ENCODE measurements at places on chromosomes 7 and 10.
A peak's percentile ranks its signal among the peaks of the same experiment; 100 is the strongest.

- DNase-seq = no peak
These were observed 14.0 kb downstream of the MKLN1 start for GRCh38 chr7:131341690-131342089.

DNA sequence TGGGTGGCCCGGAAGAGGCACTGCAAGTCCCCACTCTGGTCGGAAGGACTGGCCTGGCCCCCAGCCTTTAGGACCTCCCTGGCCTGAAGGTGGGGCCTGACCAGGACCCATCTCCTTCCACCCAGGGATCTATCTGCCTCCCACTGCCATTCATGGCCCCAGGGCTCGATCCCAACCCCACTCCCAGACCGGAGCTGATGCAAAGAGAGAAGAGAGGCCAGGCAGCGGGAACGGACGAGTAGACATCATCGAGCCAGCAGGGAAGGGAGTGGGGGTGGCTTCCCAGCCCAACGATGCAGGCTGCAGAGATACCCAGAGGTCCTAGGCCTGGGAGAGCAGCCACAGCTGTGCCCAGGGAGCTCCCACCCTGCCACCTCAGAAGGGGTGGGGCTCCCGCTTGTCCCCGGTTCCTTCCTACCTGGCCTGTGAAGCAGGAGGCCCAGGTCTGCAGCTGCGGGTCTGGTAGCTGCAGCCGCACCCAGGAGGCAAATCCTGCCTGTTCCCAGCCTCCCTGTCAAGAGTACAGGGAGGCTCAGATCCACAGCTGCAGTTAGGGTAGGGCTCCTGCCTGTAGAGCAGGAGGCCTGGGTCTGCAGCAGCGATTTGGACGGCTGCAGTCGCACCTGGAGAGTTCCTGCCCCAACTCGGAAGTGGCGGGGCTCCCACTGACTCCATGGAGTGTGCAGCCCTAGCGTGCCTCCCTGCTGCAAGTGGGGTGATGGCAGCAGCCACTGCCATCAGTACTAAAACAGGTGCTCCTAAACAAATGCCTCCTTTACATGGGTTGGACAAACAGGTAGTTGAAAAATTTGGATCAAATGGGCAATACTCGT, 1151.0 kb upstream of the PHF14 start:
- no peak for DNase-seq

DNA sequence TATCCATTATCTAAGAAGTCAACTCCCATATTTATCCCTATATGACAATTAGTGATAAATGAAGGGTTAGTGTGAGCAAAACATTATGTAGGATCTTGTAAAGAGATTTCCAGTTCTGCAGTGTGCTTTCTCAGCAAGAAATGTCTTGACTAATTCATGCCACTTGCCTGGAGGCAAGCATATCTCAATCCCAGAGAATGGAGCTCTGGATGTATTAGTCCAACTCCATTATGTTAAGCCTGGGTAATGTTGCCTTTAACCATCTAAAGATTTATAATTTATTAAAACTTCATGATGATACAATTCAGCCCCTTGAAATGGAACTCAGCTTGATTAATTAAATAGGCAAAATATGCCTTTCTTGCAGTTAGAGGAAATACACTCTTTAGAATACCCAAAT, 1079.9 kb upstream of the LRRTM3 start:
- DNase-seq = no peak

DNA sequence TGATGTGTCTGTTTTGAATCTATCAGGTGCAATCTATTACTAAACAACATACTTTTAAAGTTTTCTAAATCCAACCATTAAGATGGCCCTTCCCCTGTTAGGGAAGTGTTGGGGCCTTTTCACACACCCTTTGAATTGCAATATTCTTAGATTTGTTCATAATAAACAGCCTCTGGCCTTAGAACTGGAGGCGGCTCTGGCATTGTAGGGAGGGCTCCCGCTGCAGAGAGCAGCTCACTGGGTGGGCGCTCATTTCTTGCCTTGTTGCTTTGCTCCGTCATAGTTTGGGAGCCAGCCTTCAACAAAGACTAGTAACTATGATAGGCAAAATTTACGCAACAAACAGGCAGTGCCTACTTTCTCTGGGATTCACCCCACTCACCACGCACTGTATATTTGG, 4.2 kb upstream of the HOXA10 start:
- DNase-seq = no peak

- no peak for DNase-seq
These were observed 126.6 kb downstream of the CUX1 start for GRCh38 chr7:101943889-101944600.

- DNase-seq = no peak
These were observed 5.8 kb downstream of the LIPA start for GRCh38 chr10:89245802-89246201.

- no peak for DNase-seq
These were observed 112.1 kb upstream of the AFAP1L2 start for GRCh38 chr10:114516356-114516755.

- no peak for DNase-seq
These were observed 130.6 kb upstream of the FAM20C start for GRCh38 chr7:61576-62360.

DNA sequence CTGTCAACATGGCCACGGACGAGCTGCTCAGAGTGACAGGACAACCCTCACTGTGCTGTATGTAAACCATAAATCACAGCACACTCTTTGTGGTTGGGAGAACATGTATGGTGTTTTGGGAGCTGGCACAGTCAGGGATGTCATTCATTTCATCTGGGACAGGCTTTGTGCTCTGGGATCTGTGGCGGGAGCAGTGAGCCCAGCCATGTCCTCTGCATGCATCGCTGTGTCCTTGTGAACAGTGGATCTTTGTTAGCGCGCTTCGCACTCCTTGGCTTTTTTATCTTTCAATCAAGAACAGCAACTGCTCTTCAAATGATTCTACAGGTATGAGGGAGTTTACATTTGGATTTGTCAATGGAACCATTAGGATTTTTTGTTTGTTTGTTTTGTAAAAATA, 7.1 kb downstream of the CCM2 start:
- DNase-seq = no peak

DNA sequence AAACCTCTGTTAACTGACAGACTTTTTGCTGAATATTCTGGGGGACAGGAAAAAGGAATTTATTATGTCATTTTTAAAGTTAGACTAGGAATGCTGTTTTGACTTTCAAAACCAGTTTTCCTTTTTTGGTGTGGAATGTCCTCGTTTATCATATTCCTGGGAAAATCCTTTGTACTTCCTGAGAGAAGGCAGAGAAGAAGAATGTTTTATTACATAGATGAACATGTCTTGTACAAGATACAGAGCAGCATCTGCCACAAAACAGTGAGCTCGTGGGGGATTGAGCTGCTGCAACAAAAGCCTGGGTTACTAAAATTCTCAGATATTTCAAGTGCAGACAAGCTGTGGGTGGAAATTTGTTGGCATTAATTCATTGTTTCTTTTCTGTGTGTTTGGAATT, 20.2 kb downstream of the MCU start:
- no peak for DNase-seq

DNA sequence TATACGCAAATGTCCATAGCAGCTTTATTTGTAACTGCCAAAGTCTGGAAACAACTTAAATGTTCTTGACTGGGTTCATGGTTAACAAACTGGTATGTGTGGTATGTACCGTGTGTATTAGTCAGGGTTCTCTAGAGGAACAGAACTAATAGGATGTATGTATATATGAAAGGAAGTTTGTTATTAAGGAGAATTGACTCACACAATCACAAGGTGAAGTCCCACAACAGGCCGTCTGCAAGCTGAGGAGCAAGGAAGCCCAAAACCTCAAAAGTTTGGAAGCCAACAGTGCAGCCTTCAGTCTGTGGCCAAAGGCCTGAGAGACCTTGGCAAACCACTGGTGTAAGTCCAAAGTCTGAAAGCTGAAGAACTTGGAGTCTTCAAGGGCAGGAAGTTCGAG, 66.8 kb downstream of the TMEM168 start:
- peak; percentile 39 for DNase-seq

- DNase-seq = no peak
These were observed 172.0 kb downstream of the MAD1L1 start for GRCh38 chr7:2060701-2061100.

- DNase-seq = no peak
These were observed 52.4 kb upstream of the TNRC18 start for GRCh38 chr7:5476001-5476400.

DNA sequence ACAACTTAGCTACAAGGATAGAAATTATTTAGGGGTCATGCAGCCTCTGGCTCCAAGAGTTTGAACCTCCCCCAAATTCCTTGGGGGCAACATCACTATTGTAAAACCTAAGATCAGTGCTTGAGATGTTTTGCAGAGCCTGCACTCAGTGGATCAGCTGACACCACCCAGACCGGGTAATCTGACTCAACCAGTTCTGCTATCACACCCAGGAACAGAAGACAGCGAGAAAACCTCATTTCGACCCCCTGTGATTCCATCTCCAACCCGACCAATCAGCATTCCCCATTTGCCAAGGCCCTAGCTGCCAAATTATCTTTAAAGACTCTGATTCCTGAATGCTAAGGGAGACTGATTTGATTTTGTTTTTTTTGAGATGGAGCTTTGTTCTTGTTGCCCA, 5.2 kb downstream of the TACR2 start:
- no peak for DNase-seq

All from brain microvascular endothelial cell (primary cell).